ENCODE measurements at places on chromosomes 2 and 18.

DNA sequence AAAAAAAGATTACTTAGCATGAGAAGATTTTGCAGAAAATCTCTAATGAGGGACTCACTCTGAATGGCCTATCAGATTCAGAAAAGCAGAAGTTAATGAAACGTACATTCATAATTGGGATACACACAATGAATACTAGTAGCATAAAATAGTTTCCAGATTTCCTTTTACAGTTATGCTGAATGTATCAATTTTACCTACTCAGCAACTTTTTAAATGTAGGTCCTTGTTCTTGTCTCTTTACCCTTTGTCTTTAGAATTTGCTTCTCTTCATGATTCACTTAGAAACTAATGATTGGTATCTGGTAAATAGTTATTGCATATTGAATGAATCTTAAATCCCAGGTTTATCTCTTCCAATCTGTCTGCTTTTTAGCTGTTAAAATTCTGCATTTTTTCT, 458.8 kb downstream of the DSC3 start:
- no peak for DNase-seq

DNA sequence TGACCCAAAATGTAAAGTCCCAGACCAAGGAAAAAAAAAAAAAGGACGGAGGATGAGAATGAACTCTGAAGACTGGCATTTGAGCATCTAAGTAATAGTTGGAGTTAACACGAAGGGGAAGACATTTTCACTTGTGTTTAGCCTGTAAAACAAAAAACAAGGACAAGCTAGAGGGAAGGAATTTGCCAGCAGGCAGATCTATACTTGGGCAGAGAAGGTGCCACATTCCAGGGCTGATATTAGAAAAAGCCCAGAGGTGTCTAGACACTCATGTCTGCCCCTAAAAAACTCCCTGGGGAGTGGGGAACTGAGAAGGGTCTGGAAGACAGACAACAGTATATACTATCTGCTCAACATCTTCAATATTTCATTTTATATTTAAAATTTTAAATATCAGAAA, 171.1 kb downstream of the ZEB2 start:
- DNase-seq: no peak

GRCh38 chr2:111896576-111896975, 1.8 kb upstream of the MERTK start:
- DNase-seq: no peak

- DNase-seq: no peak
These were observed 10.8 kb downstream of the FOSL2 start for GRCh38 chr2:28403370-28403956.

- no peak for DNase-seq
These were observed 18.6 kb upstream of the KCNJ13 start for GRCh38 chr2:232794981-232795380.

GRCh38 chr2:175877845-175878544, 124.1 kb downstream of the LNPK start:
- DNase-seq: no peak

DNA sequence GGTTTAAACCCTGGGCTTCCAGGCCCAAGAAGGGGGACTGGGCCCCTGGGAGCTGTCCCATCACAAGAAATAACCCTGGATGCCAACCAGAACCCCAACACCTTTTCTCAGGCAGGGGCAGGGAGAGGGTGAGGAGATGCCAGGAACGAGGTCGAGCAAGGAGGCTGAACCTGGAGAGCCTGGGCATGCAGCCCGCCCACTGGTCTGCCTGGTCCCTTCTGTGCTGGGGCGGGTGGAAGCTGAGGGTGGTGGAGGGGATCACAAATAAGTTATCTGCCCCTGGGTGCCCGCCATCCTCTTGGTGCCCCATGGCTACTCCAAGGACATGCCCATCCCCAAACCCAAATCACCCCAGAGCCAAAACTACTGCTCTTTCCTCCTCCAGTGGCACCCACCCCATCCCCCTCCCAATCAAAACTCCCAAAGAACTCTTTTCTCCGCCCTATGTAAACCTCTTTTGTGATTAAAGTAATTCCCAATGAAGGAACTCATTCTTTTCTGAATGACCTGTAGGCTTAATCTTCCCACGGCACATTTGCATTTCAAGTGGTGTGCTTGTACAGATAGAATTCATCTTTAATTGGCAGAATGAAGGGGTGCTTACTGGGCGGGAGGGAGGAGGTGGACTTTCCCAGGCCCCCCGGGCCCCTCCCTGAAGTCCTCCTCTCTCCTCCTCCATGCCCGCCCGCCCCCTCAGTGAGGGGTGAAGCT, 47.9 kb downstream of the EFR3B start:
- no peak for DNase-seq

DNA sequence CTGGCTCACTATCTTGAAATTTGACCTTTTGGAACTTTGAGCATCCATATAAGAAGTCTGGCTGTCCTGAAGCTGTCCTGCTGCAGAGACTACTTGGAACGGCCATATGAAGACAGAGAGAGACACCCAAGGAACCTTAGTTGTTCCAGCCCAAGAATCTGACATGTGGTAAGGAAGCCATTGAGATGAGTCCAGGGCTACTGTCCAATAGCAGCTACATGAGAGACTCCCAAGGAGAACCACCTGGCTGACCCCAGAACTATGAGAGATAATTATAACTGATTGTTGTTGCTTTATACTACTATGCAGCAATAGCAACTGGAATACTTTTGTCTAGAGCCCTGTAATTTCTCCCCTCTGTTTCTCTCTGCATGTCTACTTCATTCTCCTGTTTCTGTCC, 234.3 kb upstream of the TANK start:
- DNase-seq: no peak

DNA sequence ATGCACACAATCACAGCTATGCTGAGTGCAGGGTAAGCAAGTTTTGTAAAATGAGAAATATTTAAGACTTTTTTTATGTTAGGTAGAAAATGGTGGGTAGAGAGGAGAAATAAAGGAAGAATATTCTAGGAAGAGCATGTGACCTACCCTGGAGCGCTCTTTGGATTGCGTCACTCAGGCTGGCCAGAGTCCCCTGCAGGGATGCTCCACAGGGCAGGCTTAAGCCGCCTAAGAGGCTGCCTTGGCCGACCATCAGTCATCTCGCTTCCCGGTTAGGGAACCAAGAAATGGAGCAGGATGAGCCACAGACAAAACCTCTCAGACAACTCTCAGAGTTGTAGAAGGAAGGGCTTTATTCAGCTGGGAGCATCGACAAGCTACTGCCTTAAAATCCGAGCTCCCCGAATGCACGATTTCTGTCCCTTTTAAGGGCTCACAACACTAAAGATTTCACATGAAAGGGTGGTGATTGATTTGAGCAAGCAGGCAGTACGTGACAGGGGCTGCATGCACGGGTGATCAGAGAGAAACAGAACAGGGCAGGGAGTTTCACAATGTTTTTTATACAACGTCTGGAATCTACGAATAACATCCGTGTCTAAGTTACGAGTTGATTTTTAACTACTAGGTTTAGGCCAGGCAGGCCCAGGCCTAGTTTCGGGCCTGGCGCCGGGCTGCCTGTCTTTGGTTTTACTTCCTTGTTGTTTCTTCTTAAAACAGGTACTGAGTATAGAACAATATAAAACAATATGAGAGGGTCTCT, 1072.0 kb downstream of the CBLN2 start:
- no peak for DNase-seq

GRCh38 chr18:45321520-45321919, 293.8 kb upstream of the SLC14A2 start:
- no peak for DNase-seq

- peak; percentile 8 for DNase-seq
These were observed 89.6 kb upstream of the NPAS2 start for GRCh38 chr2:100730290-100730868.

DNA sequence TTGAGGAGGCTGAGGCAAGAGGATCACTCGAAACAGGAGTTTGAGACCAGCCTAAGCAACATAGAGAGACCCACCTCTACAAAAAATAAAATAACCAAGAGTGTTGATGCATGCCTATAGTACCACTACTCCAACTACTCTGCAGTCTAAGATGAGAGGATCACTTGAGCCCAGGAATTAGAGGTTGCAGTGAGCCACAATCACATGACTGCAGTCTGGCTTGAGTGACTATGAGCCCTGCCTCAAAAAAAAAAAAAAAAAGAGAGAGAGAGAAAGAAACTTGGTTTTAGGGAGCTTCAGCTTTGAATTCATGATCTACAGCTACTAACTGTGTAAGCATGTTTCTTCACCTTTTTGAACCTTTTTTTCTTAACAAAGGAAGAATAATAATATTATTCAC, 119.9 kb downstream of the HNMT start:
- DNase-seq: no peak

DNA sequence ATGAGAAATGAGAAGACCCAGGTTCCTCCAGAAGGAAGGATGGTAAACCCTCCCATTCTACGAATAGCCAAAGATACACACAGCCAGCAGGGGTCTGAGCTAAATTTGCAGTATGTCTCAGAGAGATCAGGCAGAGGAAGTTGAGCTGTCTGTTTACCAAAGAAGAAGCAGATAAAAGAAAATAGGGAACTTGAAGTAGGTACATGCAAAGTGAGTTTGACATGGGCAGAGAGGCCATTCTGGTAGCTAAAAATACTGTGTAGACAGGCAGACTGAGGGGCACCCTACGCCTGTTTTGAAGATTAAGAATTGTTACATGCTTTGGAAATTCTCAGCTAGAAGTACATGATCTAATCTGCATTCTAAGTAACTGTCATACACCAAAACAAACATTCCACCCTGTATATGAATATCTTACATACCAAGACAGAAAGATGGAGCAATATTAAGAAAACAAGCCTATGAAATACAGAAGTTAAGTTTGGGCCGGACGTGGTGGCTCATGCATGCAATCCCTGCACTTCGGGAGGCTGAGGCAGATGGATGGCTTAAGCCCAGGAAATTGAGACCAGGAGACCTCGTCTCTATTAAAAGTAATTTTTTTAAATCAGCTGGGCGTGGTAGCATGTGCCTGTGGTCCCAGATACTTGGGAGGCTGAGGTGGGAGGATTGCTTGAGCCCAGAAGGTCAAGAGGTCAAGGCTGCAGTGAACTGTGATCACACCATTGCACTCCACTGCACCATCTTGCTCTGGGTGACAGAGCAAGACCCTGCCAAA, 157.9 kb downstream of the ANKRD44 start:
- DNase-seq: no peak

GRCh38 chr2:118122594-118123281, 34.5 kb downstream of the INSIG2 start:
- DNase-seq: no peak

DNA sequence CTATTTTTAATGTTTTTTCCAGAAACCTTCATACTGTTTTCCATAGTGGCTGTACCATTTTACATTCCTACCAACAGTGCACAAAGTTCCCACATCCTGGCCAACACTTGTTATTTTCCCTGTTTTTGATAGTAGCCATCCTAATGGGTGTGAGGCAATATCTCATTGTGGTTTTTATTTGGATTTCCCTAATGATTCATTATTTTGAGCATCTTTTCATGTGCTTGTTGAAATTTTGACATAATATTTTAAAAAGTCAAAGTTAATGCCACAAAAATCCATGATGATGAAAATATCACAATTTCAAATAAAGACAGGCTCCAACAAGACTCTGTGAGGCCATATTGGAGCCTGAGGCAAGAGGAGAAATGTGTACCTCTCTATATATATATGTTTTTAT, 50.2 kb downstream of the VWA3B start:
- no peak for DNase-seq

DNA sequence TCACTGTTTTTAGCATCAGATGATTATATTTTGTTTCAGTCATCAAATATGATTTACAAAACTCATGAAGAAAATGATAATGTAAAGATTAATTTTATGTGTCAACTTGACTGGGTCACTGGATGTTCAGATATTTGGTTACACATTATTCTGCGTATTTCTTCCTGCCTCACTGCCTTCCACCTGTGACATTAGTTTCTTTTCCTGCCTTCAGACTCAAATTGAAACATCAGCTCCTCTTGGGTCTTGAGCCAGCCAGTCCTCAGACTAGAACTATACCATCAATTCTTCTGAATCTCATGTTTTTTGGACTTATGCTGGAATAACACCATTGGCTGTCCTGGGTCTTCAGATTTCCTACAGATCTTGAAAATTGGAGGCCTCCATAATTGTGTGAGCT, 96.7 kb downstream of the ZNF385B start:
- DNase-seq: no peak

DNA sequence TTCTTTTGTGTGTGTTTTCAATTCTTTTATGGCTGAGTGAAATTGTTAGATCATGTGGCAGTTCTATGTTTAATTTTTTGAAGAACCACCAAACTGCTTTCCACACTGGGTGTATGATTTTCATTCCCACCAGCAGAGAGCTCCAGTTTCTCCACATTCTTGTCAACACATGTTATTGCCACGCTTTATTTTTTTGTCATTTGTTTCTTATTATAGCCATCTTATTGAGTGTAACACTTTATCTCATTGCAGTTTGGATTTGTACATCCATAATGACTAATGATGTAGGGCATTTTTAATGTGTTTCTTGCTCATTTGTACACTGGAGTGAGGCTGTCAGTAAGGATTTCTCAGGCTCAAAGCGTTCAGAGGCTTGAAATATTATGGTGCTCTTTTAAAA, 184.2 kb downstream of the PIEZO2 start:
- no peak for DNase-seq

- DNase-seq: no peak
These were observed 26.6 kb downstream of the MBD2 start for GRCh38 chr18:54197747-54198411.

DNA sequence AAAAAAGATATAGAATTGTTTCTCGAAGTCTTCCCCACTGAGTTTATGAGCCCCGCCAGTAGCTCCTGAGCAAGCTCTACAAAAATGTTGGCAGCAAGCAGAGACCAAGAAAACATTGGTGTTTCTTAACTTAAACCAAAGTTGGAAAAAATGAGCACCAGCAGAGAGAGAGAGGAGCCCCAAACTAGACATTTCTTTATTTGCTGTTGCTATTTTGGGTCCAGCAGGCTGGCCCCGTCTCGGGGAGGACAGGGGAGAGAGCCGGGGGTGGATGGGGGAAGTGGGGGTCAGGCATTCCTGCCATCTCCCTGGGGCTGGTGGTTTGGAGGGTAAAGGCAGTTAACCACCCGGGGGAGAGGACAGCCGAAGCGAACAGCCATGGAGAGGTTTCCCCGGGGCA, 113.0 kb downstream of the DYSF start:
- DNase-seq: no peak

GRCh38 chr2:159015174-159015573, 46.7 kb downstream of the TANC1 start:
- no peak for DNase-seq

GRCh38 chr2:59276917-59277316, 1035.8 kb upstream of the FANCL start:
- no peak for DNase-seq

- DNase-seq: no peak
These were observed 497.8 kb downstream of the EIPR1 start for GRCh38 chr2:2879781-2880180.

- no peak for DNase-seq
These were observed 9.1 kb downstream of the SMIM21 start for GRCh38 chr18:75418293-75419005.

DNA sequence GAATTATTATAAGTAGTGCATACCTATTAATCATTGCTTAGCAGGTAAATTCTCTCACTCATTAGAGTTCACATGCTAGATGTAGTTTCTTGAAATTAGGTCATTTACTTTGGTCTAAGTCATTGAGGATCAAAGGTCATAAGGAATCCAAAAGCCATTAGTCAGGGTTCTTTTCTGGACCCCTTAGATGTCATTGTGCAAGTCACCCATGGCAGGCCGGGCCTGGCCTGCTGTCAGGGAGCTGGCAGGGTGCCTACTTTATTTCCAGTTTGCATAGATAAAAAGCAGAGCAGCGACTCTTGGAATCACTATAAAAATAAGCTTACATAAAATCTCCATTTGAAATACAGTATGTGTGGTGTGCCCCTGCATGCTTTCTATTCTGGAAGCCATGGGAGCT, 91.3 kb downstream of the MEIS1 start:
- no peak for DNase-seq

GRCh38 chr18:36895606-36896005, 66.7 kb downstream of the KIAA1328 start:
- no peak for DNase-seq
